ENCODE measurements at places on chromosomes 4 and X.

DNA sequence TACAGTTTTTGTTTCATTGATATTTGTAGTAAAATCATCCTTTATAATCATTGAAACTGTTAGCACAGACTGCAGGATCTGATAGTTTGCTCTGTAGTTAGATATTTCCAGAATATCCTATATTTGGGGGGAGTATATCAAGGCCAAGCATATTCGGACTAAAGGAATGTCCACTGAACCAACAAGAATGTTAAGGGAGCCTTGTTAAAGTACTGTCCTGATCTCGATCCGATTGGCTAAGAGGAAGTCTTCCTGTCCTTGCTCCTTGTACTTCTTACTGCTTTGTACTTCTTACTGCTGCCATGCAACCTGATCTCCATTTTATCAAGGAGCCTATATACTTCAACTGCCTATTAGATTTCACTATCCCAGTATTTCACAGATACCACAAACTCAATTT is 449.3 kb downstream of the RPA4 start:
- no peak for DNase-seq

DNA sequence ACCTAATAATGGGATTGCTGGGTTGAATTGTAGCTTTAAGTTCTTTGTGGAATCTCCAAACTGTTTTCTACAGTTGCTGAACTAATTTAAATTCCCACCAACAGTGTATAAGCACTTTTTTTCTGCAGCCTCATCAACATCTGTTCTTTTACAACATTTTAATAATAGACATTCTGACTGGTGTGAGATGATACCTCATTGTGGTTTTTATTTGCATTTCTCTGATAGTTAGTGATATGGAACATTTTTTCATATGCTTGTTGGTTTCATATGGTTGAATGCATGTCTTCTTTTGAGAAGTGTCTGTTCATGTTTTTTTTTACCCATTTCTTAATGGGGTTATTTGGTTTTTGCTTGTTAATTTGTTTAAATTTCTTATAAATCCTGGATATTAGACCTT is 1718.9 kb downstream of the C4orf33 start:
- DNase-seq = no peak

DNA sequence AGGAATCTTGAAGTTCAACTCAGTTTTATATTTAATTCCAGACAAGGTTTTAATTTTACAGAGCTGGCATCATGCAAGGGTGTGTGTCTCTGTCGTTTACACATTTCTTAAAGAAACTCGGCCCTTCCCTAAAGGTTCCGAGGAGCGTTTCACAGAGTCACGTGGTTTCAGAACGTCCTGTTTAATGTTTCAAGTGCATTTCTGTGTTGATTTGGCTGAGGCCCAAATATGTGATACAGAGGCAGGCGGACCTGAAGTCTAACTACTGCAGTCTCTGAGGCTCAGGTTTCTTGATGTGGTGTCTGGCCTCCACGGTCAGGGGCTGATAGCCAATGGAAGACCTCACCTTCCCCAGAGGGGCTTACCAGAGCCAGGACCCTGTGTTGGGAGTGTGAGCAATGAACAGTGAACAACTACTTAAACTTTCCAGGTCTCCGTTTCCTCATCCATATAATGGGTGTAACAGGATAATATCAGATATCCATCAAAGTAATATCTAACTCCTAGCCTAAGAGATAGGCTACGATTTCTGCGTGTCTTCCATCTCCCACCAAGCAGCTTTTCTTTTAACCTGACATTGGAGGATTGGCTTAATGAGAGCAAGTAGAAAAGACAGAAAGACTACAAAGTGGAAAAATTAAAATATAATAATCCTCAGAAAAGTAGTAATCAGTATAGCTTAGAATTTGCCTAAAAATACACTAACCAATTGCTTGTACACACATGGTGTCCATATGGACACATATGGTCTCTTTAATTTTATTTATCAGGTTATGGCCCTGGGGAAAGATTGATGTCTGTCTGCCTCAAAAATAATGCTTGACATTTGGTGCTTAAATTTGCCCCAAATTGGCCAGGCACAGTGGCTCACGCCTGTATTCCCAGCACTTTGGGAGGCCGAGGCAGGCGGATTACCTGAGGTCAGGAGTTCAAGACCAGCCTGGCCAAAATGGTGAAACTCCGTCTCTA is 50.0 kb upstream of the TRIM2 start:
- DNase-seq = peak; percentile 8

DNA sequence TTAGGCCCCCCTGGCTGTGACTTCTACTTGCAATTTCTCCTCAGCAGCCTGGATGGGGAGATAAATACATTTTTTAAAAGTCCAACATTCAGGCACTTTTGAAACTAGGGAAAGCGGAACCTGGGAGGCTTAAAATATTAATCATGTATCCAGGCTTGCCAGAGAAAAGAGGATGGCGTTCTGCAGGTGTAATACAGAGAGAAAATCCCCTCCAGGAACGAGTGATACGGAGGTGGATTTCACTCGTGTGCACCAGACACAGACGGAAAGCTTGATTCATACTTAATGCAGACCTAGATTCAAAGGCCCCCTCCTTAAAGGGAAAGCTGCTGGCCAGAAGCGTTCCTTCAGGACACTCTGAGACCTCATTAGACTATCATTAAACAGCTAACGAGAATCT is 354.0 kb upstream of the BOD1L1 start:
- DNase-seq = no peak

GRCh38 chr4:152206646-152207377 is 329.1 kb downstream of the FBXW7 start:
- peak; percentile 94 for DNase-seq

GRCh38 chr4:186981161-186981560 is 257.5 kb upstream of the FAT1 start:
- no peak for DNase-seq

GRCh38 chrX:17453788-17454187 is 78.8 kb downstream of the NHS start:
- DNase-seq = peak; percentile 0

DNA sequence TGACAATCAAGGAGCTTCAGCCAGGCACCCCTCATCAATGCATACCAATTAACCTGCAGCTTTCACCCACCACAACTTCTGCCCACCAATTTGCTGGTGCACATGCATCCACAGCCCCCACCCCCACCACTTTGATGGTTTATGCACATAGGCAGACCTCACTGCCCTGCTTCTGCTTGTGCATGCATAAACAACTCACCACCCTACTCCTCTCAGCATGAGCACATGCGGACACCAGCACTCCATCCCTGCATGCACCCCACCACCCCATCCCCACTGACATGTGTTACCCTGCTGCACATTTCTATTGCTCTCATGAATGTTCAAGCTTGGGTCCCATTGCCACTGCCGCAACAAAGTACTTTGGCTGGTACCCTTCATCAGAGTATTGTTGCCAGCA is 94.5 kb upstream of the GALNTL6 start:
- no peak for DNase-seq

GRCh38 chr4:101066626-101067170 is 280.6 kb downstream of the PPP3CA start:
- no peak for DNase-seq

- DNase-seq = peak; percentile 56
Measured at GRCh38 chrX:68995386-68995779, 166.6 kb downstream of the EFNB1 start.

GRCh38 chr4:1082215-1083182 is 30.9 kb downstream of the RNF212 start:
- DNase-seq = peak; percentile 93

- DNase-seq = no peak
Measured at GRCh38 chr4:119725688-119726330, 97.2 kb upstream of the PDE5A start.

- DNase-seq = no peak
Measured at GRCh38 chr4:89173336-89174090, 62.2 kb downstream of the TIGD2 start.

GRCh38 chr4:136650541-136651277 is 881.6 kb downstream of the PCDH18 start:
- no peak for DNase-seq

DNA sequence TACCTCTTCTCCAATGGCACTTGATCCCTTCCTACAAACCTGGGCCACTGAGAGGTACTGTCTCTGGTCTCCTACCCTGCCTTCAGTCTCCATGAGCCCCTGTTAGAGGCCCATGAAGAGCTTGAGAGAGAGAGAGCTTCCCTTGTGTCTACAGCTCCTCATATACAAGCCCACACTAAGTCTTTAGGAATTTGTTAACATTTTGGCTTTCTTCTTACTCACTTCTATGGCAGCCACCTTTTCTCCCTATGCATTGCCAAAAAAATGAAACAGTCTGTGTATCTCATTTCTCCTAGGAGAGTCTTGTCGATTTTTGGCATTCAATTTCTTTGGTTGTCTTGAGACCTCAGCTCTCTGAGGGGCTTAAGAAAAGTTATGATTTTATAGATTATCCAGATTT is 90.9 kb upstream of the LNX1 start:
- no peak for DNase-seq

- DNase-seq = no peak
Measured at GRCh38 chr4:128635955-128636560, 173.4 kb upstream of the JADE1 start.

DNA sequence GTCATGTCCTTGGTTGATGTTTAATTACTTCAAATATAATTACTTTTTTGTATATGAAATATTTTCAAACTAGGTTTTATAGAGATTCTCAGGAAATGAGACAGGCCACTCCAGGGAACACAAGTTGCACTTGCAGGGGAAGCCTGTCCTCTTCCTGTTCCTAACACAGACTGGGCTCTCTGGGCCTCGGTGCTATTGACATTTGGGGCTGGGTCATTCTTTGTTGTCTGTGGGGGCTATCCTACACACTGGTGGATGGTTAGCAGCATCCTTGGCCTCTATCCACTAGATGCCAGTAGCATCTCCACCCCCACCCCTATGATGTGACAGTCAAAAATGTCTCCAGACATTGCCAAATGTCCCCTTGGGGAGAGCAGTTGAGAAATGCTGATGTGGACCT is 49.3 kb upstream of the MAP3K15 start:
- no peak for DNase-seq

DNA sequence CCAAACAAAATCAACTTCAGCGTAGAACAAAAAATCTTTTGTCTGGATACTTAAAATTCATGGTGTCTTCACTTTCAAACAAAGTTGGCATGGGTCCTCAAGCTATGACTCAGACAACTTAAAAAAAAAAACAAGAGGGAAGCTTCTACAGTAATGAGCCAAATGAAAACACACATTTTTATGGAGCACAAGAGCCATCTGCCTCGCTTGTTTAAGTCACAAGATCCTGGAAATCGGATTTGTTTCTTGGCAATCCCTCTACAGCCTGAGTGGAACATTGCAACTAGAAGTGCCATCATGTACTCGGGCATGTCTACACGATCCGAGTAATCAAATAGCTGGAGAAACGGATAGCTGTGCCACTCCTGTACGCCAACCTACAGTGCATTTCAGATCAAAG is 22.6 kb downstream of the LAMP2 start:
- DNase-seq = no peak

- DNase-seq = no peak
Measured at GRCh38 chr4:26032630-26033317, 118.8 kb downstream of the SMIM20 start.

DNA sequence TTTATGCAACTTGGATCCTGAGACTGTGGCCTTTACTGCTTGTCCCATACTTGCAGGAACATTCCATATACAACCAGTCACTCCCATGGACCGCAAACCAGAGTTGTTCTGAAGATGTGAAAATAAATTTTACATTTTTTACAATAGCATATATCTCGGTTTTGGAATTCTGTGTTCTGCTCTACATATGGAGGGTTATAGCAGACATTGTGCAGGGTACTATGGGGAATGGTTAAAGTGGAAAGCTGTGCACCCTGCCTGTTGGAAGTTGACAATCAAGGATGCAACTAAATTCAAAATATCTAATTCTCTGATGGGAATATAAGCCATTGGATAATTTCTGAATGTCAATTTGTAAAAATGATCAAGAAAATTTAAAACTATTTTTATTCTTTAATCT is 603.3 kb downstream of the RAB28 start:
- no peak for DNase-seq

- no peak for DNase-seq
Measured at GRCh38 chrX:79325263-79325958, 41.7 kb downstream of the ITM2A start.

DNA sequence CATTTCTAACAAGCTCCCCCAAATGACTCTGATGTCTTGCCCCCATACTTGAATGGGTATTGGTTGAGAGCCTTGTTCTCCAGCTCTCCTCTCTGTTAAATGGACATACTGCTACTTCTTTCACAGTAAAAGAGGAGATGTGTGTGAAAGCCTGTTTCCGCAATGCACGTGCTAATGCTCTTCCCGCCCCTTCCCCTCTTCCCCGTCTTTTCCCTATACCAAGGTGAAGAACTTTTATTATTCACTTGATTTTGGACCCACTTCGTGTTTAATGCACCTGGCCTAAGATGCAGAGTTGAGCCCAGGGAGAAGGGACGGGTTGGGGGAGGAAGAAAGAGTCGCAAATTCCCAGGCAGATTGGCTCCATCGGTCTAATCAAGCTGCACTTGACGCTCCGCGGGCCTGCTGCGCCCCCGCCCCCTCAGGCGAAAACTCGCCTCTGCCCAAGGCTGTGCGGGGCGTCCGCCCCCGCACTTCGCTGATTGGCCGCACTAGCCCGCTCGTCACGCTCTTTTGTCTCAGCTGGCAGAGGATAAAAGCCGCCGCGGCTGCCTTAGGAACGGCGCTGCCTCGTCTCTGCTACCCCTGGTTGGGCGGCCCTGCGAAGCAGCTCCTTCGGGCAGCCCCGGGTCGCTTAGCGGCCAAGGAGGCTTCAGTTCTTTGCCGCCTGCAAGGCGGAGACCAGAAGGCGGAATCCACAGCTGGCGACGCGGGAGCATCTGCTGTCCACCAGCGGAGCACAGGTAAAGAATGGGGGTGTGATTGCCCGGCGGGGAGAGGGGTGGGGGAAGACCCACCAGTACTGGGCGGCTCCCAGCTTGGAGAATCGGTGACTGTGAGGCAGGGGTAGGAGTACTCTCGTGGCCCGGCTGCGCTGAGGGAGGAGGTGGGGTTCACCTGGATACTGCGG is at the start of gene ZCCHC12:
TSS of gene ZCCHC12 (plus strand) at position 562 of the 910 bp plus-strand sequence. CDS start 1,421 bp downstream, outside the sequence.
- peak; percentile 8 for DNase-seq

GRCh38 chr4:32025851-32026459 is 1305.8 kb downstream of the PCDH7 start:
- DNase-seq = no peak

DNA sequence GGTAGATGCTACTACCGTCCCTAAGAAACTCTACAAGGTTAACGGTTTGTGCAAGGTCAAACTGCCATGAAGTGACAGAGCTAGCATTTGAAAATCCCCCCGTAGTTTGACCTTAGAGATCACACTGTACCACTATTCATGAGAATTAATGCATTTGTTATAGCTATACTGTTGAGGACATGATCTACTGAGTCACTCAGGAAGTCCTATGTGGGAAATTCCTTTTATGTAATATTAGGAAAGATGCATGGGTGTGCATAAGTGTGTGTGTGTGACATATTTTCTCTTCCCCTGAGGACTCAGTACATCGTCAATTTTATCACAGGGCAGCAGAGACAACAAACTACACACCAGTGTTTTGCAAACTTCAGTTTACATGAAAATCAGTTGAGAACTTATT is 141.1 kb downstream of the FBXW7 start:
- no peak for DNase-seq

- DNase-seq = no peak
Measured at GRCh38 chrX:7574325-7574724, 268.6 kb upstream of the VCX start.

Measured in MV-4-11 (cell line).